ENCODE measurements at places on chromosomes 3 and 15. TPM values are rescaled to one million over a fixed set of nuclear protein-coding genes. Genes with fewer than 3 reads are reported as not detected.

LRRC34 gene
- total RNA-seq = 5.1 TPM

LRRC2 gene
- total RNA-seq = under 0.01 TPM

TUBGCP5 gene
- 39.6 TPM for total RNA-seq

B3GNT5 gene
- 7.5 TPM for total RNA-seq

NCKIPSD gene
- 59.6 TPM for total RNA-seq

TM4SF18 gene
- total RNA-seq = 1.9 TPM

KLF15 gene
- 90.2 TPM for total RNA-seq

ZBED2 gene
- total RNA-seq = not detected

RBP2 gene
- not detected for total RNA-seq

ASB14 gene
- total RNA-seq = not detected

BCHE gene
- total RNA-seq = 0.41 TPM

DNA sequence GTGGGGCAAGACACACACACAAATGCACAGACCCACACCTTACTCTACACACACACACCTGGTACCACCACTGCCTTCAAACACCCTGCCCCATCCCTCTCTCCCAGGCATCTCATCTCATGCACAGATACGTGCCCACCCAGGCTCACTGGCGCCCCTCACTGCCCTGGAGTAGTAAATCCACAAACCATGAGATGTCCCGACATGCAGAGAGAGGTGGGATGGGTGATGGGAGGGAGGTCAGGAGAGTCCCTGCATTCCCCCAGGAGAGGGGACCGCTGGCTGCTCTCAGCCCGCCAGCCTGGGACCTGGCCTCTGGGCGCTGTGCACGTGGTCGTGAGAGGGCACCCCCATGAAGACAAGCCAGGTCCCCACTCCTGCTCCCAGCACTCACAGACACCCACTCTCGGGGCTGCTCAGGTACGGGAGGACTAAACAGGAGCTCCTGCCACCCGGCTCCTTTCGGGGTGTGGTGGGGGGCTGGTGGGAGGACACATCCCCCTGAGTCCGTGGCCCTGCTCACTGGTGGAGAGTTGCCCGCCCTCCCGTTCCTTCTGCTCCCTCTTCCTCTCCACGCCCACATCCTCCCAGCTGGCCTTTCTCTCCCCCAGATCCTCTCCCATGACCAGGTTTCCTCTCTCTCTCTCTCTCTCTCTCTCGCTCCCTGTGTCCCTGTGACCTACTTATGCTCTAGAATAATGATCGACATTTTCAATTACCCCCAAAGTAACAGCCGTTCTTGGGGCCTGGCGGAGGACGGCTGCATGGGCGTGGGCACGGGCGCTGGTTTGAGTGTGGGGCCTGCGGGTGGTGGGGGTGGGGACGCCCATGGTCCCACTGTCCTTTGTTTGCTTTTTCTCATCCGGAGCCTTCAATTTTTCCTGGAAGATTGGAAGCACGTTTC, 18.9 kb upstream of the CSPG4 start:
- no peak for DNase-seq

- DNase-seq = no peak
Measured at GRCh38 chr3:171095063-171095462, 68.5 kb upstream of the SLC2A2 start.

GRCh38 chr3:169323578-169324451, 339.7 kb downstream of the MECOM start:
- no peak for DNase-seq

- peak; percentile 60 for DNase-seq
Measured at GRCh38 chr15:68775671-68776476, 44.8 kb downstream of the ANP32A start.

DNA sequence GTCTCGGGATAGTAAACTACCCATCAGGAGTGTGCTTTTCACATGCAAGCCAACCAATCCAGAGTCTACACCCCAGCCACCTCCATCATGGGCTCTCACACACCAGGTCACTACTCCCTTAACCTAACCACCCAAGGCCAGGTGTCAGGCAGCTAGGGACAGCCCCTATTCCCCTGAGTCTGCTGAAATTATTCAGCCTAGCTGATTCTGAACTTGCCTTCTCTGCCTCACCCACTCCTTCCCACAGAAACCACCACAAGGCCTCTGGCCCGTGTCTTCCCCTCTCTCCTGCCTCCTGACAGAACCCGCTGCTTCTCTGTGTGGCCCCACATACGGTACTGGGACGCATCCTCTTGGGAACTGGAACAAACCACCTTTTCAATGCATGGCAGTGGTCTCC, 82.1 kb downstream of the PCSK6 start:
- no peak for DNase-seq

DNA sequence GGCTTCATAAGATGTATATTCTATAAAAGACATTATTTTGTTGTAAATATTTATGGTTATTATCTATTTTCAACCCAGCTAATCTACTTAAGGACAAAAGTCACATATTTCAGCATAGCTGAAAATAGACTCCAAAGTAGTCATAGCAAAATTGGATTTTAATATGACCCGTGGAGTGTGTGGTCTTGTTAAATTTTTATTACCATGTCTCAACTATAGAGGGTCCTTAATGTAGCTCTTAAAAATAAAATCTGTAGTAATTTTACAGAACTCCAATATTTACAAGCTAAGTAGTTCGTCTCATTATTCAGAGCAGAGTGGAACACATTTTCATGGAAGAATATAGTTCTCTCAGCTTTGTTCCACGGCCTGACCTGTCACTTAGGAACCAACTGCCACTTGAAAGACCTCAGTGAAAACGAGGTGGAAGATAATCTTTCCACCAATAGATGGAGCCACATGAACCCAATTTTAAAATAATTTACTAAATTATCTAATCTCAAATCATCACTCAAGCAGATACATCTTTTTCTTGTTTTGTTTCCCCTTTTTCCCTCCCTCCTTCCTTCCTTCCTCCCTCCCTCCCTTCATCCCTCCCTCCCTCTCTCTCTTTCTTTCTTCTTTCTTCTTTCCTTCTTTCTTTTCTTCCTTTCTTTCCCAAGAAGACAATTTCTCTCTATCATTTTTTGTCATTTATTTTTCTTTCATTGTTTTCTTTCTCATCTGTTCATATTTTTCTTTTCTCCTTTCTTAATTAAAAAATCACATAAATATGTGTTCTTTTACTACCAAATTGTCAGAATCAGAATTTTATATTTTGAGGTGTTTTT, 97.2 kb downstream of the CLDN1 start:
- no peak for DNase-seq

- no peak for DNase-seq
Measured at GRCh38 chr15:63238796-63239195, 38.6 kb upstream of the APH1B start.

GRCh38 chr3:177314897-177315296, 117.6 kb upstream of the TBL1XR1 start:
- no peak for DNase-seq

DNA sequence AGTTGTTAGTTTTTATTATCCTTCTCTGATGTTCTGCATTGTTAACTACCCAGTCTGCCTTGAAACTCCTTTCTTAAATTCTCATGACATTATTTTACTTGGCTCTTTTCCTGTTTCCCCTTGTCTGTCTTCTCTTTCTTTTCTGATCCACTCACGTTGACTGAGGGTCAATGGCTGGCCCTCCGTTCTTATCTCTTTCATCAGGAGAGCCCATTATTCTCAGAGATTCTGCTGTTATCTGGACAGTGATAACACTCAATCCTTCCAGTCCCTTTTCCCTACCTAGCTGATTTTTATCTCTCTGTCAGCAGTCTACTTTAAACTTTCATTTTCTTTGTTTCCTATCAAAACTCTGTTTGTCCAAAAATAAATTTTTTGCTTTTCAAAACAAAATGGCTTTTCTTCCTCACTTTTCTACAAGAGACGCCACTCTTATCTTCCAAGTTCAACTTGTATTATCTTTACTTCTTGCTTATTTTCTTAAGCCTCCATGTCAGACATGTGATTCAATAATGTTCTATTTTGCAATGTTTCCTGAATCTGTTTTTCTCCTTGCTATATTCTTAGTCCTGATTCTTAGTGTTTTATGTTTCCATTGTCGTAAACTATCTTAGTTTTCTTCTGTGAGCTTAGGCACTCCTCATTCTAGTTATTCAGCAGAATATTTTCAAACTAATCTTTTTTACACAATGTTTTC, 120.2 kb downstream of the NEDD4 start:
- no peak for DNase-seq

DNA sequence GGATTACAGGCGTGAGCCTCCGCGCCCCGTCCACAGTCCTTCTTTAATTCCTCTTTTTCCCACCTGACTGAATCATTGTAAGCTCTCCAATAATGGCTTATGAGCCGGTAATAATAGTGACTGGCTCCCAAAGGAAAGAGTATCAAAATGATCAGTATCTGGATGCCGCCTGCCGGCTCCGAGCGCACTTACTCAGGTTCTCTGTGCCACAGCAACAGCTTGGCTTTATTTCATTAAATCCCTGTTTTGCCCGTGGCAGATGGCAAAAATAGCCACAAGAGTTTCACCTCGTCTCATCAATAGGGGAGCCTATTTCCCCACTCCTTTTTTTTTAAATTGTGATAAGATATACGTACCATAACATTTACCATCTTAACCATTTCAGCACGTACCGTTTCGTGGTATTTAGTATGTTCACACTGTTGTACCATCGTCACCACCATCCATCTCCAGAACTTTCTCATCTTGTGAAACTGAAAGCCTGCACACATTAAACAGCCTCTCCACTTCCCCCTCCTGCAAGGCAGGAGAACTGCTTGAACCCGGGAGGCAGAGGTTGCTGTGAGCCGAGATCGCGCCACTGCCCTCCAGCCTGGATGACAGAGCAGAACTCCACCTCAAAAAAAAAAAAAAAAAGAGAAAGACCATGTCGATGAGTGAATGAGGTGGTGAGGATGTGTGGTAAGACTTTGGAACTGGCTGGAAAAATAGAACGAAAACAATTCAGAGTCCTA, 80.7 kb upstream of the DLG1 start:
- DNase-seq = no peak

GRCh38 chr15:92095693-92096092, 242.2 kb downstream of the SLCO3A1 start:
- no peak for DNase-seq

GRCh38 chr15:58380280-58380945, 51.4 kb upstream of the LIPC start:
- no peak for DNase-seq

- no peak for DNase-seq
Measured at GRCh38 chr15:52498706-52499105, 30.0 kb downstream of the MYO5A start.

DNA sequence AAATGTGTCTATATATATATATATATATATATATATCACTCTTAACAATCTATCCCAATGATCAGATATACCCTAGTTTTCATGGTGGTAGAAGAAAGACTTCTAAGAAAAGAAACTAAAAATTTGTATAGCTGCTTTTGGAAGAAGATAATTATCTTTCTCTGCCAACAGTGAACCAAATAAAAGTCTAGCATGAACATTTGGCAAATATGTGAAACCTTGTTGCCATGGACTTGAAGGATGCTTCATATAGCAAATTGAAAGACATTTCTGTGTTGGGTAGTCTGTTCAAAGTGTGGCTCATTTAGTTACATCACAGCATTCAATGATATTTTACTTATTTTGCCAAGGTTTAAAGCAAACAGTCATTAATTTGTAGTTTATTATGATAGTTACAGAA, 219.9 kb upstream of the NECTIN3 start:
- no peak for DNase-seq

- no peak for DNase-seq
Measured at GRCh38 chr15:101427606-101428487, 61.7 kb downstream of the PCSK6 start.

DNA sequence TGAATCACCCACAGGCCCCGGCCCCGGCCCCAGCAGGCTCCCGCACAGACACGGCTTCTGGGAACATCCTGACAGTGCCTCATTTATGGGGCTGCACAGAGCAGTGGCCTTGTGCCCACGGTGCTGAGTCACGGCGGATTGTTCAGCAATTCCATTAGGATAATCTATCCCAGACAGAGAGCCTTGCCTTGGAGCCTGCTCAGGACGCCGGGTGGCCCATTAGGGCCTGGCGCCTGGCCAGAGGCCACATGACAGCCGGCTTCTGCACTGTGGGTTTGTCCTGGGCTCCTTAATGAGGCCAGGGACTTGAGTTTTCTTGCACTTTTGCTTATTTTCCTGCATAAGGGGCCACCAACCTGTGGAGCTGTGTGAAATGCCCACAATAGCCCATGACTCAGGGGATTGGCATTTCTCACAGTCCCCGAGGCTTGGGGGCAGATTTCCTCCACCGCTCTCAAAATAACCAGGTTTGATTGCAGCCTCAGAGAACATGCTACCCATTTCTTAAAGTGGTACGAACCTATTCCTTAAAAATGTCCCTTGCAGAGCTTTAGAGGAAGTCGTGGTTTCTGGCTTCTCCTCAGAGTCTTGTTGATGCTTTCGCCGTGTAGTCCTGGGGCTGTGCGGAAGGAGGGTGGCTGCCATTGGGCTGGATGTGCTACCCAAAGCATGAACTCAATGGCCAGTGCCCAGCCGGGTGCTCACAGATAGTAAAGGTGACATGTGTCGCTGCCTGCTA, 19.0 kb downstream of the SYNM start:
- DNase-seq = peak; percentile 75

GRCh38 chr3:138833899-138834595, 681 bp downstream of the PIK3CB start:
- DNase-seq = peak; percentile 3

DNA sequence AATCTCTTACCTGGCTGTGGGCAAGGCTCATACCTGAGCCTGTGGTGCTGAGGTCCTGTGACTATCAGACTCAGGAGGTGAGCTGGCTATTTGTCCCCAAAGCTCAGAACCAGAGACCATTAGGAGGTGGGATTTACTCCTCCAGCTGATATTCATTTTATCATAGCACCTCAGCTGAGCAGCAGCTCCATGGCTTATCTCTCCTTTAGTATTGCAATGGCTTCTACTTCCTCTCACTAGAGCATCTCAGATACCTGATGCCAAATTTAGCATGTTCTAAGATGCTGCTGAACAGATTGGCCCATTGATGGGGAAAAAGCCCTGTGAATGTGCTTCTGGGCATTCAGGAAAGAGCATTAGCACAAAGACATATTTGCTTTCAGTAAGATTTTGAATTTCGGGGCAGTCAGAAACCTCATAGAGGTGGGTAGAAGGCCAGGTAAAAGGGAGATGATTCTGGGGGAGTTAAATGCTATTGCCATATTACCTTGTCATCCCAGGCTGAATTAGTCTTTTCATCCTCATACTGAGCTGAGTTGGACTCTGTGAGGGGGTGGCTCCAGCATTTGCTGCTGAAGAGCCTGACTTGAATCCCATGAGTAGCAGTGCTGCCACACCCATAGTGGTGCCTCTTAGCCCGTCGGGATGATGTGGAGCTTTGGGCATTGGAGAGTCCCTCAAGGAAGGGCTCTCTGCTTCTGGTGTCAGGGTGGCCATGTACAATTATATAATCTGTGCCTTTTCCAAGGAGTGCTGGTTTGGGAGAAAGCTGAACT, 2.4 kb downstream of the BSN start:
- DNase-seq = no peak

GRCh38 chr3:31165399-31165860, 271.0 kb upstream of the GADL1 start:
- no peak for DNase-seq

GRCh38 chr3:101509281-101509680, 3.7 kb downstream of the SENP7 start:
- DNase-seq = no peak

DNA sequence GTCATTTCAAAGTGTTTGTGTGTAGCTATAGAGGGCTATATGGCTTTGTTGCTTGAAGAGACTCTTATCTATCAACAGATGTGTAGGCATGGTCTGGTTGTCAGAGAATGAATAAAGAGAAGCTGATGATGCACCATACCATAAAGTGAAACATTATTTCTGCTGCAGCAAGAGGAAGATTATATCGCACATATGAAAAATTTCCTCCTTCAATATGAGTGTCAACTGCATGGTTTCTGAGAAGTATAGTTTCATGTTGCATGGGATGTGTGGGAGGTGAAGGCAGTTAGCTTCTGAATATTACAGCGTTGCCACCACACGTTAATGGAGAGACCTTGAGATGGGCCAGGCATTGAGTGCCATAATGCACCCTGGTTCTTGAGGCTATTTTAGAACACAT, 217.9 kb downstream of the SATB1 start:
- no peak for DNase-seq

Data from thoracic aorta (tissue), 2 donors.